ENCODE measurements at places on chromosomes 6 and 20. TPM values are rescaled to one million over a fixed set of nuclear protein-coding genes. Genes with fewer than 3 reads are reported as not detected.

RPRD1B gene
- total RNA-seq = 35.5 TPM

DNA sequence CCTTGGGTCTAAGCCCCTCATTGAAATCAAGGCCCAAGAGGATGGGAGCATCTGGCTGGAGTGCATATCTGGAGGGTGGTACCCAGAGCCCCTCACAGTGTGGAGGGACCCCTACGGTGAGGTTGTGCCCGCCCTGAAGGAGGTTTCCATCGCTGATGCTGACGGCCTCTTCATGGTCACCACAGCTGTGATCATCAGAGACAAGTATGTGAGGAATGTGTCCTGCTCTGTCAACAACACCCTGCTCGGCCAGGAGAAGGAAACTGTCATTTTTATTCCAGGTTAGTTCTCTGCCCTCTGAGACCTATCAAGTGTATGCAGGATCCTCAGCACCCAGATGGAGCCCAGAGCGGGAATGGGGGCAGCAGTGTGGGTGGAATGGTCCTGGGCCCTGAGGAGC lies 5.1 kb downstream of the BTN2A2 start:
- peak; percentile 54 for DNase-seq

- DNase-seq = no peak
These were observed 971.3 kb upstream of the DEFB115 start for GRCh38 chr20:30286157-30286556.

GRCh38 chr6:15907914-15908518 lies 220.9 kb upstream of the MYLIP start:
- no peak for DNase-seq
